ENCODE measurements at places on chromosomes 16 and 17. TPM values are rescaled to one million over a fixed set of nuclear protein-coding genes. Genes with fewer than 3 reads are reported as not detected.

KRT34 gene
- not detected for total RNA-seq

COX6A2 gene
- 1,655 TPM for total RNA-seq

TPSG1 gene
- not detected for total RNA-seq

ZNF500 gene
- total RNA-seq = 4.3 TPM

CNTNAP1 gene
- 3.2 TPM for total RNA-seq

CRYM gene
- 51.1 TPM for total RNA-seq

APOBR gene
- 0.21 TPM for total RNA-seq

CNTROB gene
- 9.6 TPM for total RNA-seq

BRICD5 gene
- total RNA-seq = 8.9 TPM

CAMKK1 gene
- total RNA-seq = 3.8 TPM

USH1G gene
- total RNA-seq = not detected

XAF1 gene
- 27.2 TPM for total RNA-seq

GRCh38 chr17:50452630-50453300 is 15.9 kb downstream of the CHAD start:
- no peak for DNase-seq

DNA sequence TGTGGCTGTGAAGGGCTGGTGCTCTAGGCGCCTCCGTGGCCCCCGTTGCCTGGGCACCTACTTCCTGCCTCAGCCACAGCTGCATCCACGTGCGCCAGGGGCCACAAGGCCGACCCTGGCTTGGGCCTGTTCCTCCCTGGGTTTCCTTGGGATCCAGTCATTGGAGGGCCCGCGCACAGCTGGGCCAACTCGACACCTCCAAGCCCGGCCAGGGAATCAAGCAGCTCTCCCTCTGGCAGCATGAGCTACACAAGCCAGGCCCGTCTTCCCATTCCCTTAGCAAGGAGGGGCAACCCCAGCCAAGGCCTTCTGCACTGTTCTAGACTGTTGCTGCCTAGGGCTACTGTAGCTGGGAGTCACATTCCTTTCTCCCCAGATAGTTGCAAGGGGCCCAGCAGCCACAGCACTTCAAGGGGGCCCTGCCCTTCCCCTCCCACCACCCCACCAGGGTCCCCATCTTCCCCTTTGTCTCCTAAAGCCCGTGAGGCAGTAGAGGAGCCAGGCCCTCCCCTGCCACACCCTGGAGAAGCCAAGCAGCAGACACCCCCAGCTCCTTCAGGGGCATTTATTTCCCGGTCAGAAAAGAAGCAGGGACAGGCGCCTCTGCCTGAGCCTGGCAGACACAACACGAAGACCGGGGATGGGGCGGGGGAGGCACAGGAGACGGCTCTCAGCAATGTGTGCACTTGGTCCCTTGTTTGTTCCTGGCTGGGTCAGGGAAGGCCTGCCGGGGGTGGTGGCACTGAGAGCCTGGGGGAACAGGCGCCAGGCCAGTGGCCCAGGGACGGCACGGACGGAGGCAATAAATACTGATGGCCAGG is 3.8 kb downstream of the ARHGDIA start:
- DNase-seq = no peak

- DNase-seq = no peak
Measured at GRCh38 chr17:19702217-19702641, 14.2 kb downstream of the SLC47A2 start.

- peak; percentile 29 for DNase-seq
Measured at GRCh38 chr16:50154420-50154950, 1.4 kb downstream of the TENT4B start.

DNA sequence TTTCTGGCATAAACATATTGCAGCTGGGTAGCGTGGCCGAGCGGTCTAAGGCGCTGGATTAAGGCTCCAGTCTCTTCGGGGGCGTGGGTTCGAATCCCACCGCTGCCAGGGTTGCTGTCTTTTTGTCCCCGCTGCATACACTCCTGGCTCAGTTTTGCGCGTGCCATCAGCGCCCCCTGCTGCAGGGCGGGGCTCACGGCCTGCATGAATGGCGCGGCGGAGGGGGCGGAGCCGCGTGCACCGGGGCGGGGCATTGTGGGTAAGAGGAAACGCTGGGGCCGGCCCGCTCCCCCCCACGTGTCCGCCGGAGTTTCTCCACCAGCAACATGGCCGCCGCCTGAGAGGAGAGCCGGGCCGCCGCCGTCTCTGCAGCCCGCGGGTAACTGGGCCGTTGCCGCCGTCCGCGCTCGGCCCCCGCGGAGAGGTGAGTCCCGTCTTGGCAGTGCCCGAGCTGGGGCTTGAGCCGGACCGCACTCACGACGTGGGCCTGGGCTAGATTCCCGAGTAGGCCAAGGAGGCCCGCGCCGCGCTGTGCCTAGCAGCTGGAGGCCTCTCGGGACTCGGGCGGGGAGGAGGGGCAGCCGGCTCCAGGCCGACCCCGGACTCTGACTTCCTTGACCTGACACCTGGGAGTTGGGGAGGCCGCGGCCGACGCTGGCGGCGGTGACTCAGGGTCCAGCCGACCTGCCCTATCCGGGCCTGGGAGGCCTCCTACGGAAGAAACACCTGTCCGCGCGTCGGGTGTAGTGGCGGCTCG is at the start of gene POLR3E:
Gene POLR3E, plus strand, starts transcription at position 296 of the 757 bp plus-strand sequence. CDS start 5,560 bp downstream, outside the sequence.
- peak; percentile 99 for DNase-seq

- no peak for DNase-seq
Measured at GRCh38 chr17:57566721-57567120, 178.4 kb downstream of the CCDC182 start.

DNA sequence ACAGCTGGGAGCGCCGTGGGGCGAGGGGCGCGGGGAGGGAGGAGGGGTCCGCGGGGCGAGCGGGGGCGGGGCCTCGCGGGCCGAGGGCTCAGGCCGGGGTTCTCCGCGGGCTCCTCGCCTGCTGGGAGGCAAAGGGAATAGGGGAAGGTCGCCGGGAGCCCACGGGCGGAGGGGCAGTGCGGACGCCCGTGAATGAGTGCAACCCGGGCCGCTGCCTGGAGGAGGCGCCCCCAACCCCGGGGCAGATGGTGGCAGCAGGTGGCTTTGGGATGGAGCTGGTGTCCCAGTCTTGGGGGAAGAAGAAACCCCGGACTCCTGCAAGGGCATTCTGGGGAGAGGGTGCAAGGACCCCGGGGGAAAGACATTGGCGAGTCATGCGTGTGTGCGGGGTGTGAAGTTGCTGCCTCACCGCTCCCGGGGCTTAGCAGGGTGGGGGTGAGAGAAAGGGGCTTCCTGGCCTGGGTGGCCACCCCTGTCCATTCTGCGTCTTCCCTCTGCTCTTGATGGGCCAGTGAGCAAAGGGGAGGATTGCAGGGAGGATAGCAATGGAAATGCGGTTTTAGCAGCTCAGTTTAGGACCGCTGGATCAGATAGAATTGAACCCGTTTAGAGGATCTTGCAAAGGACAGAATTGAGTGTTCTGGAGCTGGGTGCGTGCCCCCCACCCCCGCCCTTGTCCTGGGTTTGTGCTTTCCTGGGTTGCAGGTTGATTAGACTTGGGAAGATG is 526 bp downstream of the KIAA0513 start:
- DNase-seq = peak; percentile 15

DNA sequence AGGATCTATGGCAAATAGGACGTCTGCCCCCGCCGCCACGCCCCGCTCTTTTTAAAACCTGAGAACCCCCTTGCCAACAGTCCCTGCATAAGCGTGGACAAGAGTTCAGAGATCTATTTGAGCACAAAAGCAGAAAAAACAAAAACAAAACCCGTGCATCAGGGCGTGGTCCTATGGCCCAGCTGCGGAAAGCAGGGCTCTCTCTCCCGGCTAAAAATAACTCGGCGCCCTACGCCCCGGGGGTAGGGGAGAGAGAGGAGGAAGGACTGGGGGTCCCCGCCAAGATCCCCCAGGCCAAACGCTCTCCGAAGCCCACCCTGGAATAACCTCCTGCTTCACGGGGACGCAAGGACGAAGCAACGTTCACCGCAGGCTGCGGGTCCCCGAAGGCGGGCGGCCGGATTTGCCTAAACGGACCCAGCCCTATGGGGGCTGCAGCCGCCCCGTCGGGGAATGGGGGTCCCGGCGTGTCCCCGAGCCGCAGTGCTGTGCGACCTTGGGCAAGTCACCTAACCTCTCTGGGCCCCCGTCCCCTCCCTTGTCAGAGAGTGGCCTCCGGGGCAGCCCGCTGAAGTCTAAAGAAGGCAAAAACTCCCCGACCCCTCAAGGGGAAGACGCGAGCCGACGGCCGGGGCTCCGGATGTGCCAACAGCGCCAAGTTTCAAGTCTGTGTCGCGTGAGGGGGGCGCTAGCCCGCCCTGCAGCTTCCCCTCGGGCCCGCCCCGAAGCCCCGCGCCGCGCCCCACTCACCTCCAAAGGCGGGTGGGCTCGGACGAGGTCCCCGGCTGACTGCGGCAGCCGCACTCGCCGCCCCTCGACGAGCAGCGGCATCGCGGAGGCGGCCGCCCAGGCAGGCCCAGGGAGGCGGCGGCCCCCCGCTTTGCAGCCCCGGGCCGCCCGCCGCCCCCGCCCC is 477 bp downstream of the NTAN1 start:
- DNase-seq = peak; percentile 69

GRCh38 chr16:6362321-6362720 is 970.3 kb upstream of the RBFOX1 start:
- DNase-seq = no peak

GRCh38 chr16:3470723-3471122 is 24.6 kb downstream of the C16orf90 start:
- DNase-seq = no peak

DNA sequence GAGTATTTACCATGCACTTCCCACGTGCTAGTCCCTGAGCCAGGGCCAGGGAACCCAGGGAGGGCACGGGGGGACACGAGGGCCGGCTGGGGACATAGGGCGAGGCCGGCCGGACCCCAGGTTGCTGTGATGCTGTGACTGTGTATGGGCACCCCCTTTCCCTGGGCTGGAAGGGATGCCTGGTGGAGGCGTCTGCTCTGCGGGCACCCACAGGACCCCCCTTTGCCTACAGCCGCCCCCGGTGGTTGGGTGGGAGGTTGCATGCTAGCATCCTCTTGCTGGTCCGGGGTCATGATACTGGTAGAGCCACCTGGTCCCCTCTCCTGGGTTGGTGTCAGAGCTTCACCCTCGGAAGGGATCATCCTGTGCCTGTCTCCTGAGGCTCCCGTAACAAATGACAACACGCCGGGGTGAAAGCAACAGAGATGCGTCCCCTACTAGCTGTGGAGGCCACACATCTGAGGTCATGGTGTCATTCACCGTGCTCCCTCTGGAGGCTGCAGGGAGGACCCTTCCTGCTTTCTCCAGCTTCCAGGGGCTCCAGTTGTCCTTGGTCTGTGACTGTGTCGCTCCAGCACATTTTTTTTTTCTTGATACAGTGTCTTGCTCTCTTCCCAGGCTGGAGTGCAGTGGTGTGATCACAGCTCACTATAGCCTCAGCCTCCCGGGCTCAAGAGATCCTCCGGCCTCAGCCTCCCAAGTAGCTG is 3.1 kb upstream of the CIAO3 start:
- DNase-seq = no peak

DNA sequence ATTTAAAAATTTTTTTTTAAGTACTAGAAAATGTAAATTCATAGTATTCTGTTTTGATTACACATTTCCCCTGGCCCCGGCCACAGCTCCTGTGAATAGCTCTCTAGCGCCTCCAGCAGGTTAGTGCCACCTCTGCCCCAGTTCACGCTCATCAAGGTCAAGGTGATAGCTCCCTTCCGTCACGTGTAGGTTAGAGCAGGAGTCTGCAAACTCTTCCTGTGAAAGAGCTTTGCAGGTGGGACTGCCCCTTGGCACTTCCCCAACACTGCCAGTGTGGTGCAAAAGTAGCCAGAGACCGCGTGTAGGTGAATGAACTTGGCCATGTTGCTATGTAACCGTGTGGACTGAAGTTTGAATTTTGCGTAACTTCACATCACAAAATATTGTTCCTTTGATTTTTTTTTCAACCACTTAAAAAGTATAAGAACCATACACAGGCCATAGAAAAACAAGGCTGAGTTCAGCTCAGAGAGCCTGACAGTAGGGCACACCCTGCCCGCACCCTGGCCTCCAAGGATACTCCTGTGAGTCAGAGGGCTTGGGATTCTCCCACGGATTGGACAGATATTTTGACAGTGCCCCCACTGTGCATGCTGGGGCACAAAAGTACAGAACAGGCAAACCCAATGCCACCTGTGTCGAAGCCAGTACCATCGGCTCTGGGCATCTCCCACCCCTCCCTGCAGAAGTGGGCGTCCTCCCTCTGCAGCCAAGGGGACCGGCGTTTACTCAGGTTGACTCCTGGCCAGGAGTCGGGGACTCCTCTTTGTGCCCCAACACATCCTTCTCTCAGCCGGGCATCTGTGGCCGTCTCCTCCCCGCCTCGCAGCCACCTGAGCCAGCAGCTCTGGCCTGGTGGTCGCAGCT is 92.0 kb upstream of the CHMP6 start:
- DNase-seq = no peak

DNA sequence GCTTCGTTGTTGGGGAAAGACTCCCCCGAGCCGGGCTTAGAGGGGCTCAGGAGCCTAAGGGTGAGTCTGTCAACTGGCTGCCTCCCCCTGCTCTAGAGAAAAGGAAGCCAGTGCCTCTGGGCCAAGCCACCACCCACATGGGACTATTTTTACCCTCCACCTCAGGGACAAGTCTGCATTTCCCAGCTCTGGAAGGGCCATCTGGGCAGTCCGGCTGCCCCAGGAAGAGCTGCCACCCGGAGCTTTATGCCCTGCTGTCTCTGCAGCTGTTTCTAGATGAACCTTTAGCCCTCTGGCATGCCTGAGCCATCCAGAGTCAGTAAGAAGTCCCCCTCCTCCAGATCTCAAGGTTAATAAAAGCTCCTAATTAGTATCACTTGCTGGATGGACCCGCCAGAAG is 5.3 kb upstream of the RPRML start:
- no peak for DNase-seq

DNA sequence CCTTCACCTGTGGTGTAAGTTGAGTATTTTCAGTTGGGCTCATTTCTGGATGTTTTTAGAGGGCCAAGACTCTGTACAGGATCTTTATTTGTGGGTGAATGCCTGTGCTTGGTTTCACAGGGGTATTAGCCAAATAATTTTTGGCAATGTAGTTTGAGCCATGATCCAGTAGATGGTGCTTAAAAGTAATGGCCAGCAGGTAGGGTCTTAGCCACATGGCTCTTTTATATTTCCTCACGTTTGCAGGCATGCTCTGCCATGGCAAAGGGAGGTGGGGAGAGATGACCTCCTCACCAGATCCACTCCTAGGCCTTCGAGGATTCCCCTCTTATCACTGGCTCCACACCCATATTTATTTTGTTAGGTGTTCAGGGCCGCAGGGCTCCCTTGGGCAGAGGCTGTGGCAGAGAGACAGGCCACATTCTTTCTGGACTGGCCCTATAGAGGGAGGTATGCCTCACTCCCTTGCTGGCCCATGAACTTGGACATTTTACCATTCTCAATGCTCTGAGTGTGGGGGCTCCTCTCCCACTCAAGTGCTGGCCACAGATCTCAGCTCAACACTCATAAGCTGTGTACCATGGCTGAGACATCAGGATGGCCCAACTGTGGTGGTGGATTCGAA is 417.1 kb downstream of the XYLT1 start:
- DNase-seq = no peak

- no peak for DNase-seq
Measured at GRCh38 chr17:17315142-17315821, 12.1 kb downstream of the NT5M start.

Data from heart right ventricle (tissue), 16 donors.